ENCODE measurements at places on chromosomes 13 and 19. TPM values are rescaled to one million over a fixed set of nuclear protein-coding genes. Genes with fewer than 3 reads are reported as not detected.

DNA sequence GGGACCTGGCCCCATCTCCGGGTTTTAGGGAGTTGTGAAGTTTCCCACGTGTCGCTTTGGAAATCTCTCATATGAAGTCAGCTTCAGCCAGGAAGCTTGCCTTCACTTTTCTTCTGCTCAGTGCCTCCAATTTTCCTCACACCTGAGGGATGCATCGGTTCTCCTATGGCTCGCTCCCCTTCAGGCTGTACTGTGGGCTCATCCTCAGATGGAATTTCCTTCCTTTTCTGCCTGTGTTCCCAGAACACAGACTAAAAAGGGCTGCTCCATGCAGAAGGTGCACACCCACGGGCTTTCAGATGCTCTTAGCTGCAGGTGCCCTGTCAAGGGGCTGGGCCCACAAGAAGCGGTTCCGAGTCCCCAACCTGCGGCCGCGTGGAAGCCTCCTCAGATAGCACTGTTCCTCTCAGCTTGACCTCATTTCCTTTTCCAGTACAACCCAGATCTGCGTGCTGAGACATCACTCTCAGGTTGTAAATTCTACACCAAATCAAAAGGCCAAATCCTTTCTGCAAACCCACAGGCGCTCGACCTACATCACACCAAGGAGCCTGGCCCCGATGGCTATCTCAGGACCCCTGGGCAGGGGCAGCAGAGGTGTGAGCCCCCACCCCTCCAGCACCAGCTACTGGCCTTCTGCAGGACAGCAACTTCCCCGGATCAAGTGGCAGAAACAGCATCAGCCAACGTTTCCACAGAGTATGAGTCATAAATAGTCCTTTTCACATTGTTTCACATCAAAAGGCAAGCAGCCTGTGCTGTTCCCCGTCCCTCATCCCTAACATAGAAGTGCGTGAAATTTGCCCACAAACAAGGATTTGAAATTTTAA, 275.9 kb downstream of the ZNF536 start:
- DNase-seq = no peak

DNA sequence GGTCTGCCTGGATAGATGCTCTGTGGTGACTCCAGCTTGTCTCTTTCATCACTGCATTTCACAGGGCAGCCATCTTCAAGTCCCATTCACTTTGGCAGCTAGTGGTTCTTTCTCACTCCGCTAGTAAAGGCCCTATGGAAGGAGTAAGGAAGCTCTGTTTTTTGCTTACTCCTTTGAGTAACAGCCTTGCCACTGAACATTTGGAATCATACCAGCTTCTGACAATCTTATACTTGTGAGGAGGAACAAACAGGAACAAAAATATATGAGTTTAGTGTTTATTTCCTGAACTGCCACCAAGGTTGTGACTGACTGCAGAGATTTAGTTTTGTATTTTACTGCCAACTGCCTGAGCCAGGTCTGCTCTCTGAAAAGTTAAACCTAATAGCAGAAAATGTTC, 38.7 kb downstream of the KCTD4 start:
- DNase-seq = no peak

GRCh38 chr13:43469791-43470190, 317.0 kb downstream of the ENOX1 start:
- DNase-seq = no peak

DNA sequence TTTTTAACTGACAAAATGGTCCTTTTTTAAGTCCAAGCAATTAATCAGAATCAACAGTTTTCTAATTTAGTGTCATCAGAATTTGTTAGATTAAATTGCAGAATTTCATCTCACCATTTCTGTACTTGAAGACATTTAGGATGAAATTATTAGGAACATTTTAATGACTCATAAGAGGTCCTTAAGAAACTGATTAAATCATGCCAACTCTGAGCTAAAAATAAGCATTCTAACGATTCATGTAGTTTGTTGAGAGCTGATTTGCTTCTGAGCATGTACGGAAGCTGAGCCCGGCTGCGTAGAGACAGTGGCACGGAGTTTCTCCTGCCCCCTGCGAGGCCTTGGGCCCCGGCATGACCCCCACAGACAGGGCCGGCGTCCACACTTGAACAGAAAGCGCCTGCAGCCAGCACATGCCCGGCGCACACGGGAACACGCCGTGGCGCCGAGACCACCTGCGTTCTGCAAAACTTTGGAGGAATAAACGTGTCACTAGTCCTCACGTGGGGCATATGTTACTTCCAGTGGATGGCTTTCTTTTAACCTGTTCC, 89.7 kb upstream of the MCF2L start:
- DNase-seq = no peak

The ZNF253 gene
- 15.3 TPM for total RNA-seq
